CD4-positive, alpha-beta T cell treated with Interleukin-1 beta for 1 hour (primary cell): ENCODE measurements at places on chromosomes 12 and 14.

- DNase-seq, result no peak
These were observed 86.3 kb downstream of the ASCL1 start for GRCh38 chr12:103043531-103044486.

- DNase-seq, result no peak
These were observed 42.3 kb downstream of the MAGOHB start for GRCh38 chr12:10571141-10571540.

DNA sequence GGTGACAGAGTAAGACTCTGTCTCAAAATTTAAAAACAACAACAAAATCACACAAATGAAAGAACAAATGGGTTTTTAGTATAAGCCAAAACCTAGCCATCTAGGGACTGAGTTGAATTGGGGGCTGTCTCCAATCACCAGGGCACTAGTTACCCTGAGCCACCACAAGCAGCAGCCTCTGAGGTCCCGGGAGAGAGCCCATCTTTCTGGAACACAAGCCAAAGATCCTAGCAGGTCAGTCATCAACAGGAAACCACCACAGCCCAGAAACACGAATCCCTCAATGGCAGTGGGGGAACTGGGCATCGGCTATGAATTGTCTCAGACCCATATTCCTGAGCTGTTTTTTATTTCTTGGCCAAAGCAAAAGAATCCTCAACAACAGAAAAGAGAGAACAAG lies 75.3 kb downstream of the KDM2B start:
- no peak for DNase-seq

- peak; percentile 17 for DNase-seq
These were observed 26.8 kb downstream of the FLVCR2 start for GRCh38 chr14:75604979-75605851.

DNA sequence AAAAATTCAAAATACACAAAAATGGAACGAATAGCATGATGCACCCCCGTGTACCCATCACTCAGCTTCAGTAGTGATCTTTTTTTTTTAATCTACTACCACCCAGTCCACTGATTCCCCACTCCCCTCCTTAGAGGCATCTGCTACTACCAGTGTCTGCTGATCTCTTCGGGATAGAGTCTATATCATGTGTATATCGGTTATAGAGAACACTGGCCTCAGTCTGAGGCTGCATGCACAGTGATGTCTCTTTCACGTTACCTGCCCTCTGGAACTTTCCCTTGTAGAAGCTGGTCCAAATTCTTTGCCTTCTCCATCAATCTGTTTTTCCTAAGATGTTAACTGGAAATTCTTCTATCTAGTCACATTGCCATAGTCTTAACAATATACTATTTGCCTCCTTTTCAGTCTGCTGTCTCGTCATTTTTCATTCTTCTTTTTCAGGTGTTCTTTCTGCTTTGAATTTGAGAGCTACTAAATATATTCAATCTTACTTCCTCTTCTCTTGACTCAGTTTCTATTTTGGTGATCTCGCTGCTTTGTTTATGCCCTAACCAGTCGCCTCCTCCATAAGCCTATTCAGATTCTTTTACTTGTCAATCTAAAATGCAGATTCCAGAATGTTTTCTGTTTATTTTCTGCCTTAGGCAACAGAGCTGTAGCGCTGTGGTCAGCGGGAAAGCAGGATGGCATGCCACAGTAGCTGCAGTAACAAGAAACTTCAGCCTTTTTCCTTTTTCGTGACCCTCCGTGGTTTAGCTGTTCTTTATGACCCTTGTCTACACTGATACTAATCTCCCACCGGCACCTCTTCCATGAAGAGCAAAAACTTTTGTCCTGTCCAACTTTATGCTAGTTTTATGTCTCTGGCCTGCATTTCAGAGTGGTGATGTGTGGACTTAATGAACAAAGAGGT lies 67.0 kb downstream of the FBXW8 start:
- no peak for DNase-seq

DNA sequence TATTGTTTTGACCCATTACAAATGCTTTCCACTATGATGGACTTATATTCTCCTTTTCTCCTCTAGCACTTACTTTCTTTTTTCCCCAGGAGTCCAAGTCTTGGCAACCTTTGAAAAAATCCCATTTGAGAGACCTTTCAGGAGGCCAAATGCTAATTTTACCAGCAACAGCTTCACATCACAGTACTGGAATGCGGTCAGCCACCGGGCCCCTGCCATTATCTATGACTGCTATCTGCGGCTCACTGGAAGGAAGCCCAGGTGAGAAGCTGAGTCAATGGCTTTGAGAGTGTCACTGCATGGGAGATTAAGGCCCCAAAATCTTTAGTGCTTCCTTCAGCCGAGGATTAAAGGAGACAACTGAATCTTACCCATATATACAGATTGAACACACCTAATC lies 64.2 kb downstream of the ERGIC2 start:
- no peak for DNase-seq

GRCh38 chr12:107967170-107967569 lies 161.9 kb upstream of the WSCD2 start:
- DNase-seq, result no peak

- no peak for DNase-seq
These were observed 10.8 kb upstream of the BIN2 start for GRCh38 chr12:51334764-51335163.

DNA sequence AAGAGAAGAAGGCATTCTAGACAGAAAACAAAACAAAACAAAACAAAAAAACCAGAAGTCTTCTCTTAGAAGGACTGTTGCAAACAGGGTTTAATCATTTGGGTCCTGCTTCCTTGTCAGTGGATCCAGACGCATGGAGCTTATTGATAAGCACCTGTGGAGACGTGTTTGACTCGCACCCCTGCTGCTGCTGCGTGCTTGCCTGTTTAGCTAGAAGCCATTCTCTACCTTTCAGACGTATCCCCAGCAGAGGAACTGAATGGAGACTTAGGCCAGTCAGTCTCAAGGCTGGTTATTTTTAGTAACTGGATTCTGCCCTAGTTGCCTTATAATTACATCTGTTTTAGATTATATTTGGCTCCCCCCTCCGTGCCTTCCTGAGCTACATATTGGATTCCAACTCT lies 186.1 kb upstream of the EEA1 start:
- DNase-seq, result no peak

DNA sequence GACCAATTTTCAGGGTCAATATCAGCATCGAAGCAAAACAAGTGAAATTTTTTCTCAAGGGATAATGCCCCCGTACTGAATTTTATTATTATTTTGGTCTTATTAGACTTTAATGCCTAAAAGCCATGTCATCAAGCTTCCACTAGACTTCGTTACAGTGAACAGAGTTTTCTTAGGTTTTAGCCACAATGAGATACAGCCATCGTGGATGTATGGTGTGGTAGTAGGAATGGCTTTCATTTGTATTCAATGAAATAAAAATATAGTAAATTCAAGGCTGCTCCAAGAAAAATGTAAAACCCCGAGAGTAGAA lies 11.7 kb downstream of the TAOK3 start:
- DNase-seq, result no peak

DNA sequence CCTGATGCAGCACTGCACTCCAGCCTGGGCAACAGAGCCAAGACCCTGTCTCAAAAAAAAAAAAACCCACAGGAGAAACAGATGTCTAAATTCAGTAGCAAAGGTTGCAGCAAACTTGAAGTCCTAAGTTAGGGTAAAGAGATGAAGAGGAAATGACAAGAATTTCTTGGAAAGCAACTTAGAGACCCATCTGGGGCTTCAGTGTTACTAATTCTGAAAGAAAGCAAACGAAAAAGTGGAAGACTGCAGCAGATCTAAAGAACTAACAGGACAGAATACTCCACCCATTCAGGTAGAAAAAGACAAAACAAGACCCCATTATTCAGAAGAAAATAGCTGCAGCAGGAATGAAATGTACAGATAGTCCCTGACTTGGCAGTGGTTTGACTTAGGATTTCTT lies 31.9 kb downstream of the RESF1 start:
- no peak for DNase-seq

DNA sequence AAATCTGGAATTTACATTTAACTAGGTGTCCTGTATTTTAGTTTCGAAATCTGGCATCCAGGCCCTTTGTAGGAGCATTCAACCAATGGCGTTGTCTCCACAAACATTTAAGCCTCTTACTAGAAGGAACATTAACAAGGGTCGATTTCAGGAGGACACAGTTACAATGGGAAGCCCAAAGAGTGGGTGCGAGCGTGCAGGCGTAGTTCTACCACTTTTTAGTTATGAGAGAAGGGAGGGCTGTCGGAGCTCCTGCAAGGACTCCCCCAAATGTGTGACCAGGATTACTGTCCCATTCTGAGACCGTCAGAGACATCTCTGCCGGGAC lies 365 bp upstream of the ABHD4 start:
- DNase-seq, result no peak

- no peak for DNase-seq
These were observed 68.8 kb downstream of the CD163L1 start for GRCh38 chr12:7375145-7375543.

DNA sequence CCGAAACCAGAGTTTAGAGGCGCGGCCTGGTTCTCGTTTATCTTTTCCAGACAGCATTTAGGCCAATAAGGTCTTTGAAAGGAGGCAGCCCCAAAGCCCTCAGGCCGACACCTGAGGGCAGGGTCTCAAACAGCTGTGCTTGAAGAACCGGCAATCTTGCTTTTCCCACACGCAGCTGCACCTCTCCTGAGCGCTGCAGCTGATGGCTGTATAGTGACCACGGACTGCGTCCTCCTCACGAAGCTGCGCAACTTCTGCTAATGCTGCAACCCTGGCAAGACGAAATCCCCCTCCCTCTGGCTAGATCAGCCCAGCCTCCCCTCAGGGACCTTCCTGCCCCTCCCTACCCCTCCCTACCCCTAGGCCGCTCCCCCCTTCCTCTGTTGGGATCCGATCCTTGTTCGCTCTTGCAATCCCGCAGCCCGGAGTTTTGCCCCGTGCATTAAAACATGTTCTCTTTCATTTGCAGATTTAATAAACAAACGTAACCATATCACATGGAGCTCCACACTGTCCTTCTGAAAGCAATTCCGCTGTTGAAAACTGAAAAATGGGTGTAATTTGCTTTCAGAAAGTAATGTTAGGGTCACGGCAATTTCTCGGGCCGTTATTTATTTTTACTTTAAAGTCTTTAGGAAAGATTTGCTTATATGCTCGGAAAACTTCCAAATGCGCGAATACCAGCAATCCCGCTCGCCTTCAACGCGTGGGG lies 4.8 kb upstream of the PAX9 start:
- DNase-seq, result no peak

- DNase-seq, result no peak
These were observed 845.4 kb upstream of the TMEM132C start for GRCh38 chr12:127421614-127422013.

- no peak for DNase-seq
These were observed 8.2 kb upstream of the PARP11 start for GRCh38 chr12:3881281-3881950.

GRCh38 chr12:26062566-26062965 lies 62.3 kb downstream of the BHLHE41 start:
- DNase-seq, result no peak

GRCh38 chr12:24393071-24393470 lies 443.6 kb upstream of the SOX5 start:
- DNase-seq, result no peak

DNA sequence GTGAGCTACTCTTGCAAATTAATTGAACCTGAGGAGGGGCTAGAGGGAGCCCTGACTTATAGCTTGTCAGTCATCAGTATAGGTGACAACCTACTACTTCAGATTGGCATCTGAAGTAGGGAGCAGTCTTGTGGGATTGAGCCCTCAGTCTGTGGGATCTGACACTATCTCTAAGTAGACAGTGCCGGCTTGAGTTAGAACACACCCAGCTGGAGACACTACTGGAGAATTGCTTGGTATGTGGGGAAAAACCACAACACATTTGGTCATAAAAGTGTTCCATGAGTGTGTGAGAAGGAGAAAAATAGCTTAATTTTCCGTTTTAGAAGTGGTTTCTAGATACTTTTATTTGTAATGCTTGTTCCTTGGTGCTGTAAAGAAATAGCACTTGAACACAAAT lies 30.5 kb upstream of the DDHD1 start:
- no peak for DNase-seq

DNA sequence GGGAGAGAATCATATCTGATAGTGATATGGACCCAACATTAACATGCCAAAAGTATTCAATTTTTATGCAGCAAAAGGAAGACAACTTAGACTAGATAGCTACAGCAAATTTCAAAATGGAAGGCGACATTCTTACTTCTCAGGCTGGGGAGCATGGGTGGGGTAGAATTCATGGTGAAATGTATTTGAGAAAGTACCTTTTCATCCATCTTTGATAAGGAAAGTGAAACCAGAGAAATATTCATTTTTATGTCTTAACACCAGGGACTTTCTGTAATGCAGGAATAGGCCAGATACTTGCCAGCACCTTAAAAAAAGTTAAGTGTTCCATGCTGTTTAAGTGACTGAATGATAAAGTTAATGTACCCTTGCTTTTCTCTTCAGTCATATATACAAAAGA lies 13.4 kb downstream of the BTG1 start:
- DNase-seq, result no peak

GRCh38 chr12:52168019-52168717 lies 23.6 kb downstream of the KRT80 start:
- no peak for DNase-seq

GRCh38 chr14:49218436-49219092 lies 367.6 kb downstream of the RPS29 start:
- DNase-seq, result no peak

- no peak for DNase-seq
These were observed 218.2 kb downstream of the PRKD1 start for GRCh38 chr14:29709490-29709889.

DNA sequence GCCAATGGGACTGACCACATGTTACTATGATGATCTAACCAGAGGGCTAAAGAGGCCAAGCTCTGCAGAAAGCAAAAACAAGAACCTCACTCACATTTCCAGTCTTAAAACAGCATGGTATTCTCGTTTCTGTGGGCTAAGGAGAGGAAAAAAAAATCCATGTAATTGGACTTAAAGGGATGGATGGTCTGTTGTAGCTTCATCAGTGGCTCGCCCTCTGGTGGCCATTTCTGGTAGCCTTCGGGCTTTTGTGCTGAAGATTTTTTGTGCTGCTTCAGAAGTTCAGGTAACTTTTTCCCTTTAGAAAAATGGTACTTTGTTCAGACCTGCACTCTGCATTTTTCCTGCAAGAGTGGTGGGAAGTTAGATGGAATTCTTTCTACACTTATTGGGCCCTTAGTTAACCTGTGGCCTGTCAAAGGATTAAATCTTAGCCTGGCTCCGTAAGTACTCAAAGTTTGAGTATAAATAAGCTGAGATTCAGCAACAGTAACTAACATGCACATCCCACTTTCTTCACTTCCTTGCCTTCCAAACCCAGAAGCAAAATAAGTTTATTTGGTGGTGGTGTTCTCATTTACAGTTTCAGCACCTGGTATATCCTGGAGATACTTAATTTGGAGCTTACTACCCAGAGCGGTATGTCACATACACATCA lies 22.3 kb downstream of the DCAF4 start:
- DNase-seq, result peak; percentile 36
